ENCODE measurements at places on chromosomes 13 and 19.

- DNase-seq, result no peak
Measured at GRCh38 chr13:102235689-102236088, 166.2 kb downstream of the FGF14 start.

GRCh38 chr13:53848366-53848961, 819.9 kb downstream of the OLFM4 start:
- no peak for DNase-seq

DNA sequence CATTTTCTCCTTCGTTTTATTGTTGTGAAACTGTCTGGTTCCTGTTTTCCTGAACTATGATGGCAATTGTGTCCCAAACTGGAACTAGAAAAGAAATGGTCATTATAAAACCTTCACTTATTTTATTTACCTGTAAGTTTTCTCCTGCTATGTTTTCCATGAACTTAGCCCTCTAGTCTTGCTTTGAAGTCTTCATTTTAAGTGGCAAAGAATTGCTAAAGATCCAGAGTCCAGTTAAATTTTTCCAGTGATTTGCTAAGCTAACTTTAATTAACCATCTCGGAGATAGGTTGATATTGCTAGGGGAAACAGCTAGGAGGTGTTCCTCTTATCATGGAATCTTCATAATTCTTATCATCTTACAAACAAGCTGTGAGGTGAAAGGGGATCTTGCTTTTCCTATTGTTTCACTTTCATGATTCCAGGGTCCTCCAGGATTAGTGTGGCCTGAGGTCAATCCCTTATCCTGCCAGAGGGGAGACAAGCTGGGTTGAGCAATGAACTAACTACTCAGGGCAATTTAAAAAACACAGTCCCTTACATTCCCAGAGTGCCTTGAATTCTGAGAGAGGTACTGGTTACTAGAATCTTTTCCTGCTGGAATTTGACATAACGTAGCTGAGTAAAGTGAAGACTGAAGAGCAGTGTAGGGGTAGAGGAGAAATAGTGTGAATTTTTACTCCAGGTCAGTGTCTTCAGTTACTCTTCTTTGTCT, 112.5 kb downstream of the ESD start:
- peak; percentile 79 for DNase-seq

GRCh38 chr19:33831825-33832224, 35.2 kb downstream of the KCTD15 start:
- no peak for DNase-seq

All from cardiac muscle cell (in vitro differentiated cells and primary cell).